ENCODE measurements at places on chromosomes 7 and 10.
A peak's percentile ranks its signal among the peaks of the same experiment; 100 is the strongest.

DNA sequence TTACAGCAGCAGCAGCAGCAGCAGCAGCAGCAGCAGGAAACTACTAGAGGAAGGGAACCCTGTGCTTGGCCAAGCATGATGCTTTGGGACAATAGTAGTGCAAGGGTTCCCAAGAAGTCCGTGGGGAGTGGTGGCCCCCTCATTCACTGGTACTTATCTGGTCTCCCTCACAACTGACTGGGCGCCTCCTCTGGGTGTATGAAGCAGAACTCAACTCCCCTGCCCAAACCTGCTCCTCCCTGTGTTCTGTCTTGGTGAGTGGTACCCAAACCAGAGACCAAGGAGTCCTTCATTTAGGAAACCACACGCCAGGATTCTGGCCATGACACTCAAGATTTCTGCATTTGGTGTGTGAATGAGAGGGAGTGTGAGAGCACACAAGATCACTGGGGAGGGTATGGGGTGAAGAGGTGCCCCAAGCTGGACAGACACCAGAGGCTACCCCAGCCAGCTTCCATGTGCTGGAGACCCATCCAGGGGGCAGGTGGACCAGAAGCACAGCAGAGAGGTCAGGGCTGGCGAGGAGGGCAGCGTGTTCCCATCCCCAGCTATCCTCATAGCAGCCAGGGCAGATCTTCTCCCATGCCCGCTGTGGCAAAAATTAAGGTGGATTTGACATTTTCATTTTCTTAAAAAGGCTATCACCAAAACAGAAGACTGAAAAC, 10.6 kb upstream of the ZNF777 start:
- DNase-seq, result no peak

GRCh38 chr7:39054731-39055130, 77.0 kb downstream of the POU6F2 start:
- peak; percentile 53 for DNase-seq

GRCh38 chr10:21675157-21675796, 141.2 kb downstream of the MLLT10 start:
- peak; percentile 19 for DNase-seq

DNA sequence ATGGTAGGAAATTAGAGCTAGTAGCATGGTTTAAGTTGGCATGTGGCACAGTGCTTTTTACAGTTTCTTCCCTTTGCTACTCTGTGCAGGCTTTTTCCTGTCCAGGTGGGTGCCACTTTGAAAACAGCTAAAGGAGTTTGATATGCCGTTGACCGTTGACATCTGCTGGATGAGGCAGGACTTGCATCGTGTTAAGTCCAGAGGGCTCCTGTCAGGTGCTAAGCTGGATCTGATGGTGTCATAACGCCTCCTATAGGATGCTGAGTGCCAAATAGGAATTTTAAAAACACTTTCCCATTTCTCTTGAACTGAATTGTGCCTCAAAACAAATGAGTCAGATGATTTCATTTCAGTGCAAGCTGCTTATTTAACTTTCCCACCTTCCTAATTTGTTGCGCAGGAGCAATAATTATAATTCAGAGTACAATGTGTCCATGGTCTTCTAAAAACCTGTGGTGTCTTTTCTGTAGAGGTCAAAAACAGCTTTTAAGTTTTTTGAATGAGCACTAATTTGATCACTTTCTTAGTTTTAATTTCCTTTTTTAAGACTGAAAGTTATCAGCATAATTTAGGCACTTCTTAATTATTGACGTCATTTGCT, 178.3 kb downstream of the CDCA7L start:
- DNase-seq, result peak; percentile 91

GRCh38 chr10:79220307-79220706, 127.0 kb upstream of the PPIF start:
- no peak for DNase-seq

DNA sequence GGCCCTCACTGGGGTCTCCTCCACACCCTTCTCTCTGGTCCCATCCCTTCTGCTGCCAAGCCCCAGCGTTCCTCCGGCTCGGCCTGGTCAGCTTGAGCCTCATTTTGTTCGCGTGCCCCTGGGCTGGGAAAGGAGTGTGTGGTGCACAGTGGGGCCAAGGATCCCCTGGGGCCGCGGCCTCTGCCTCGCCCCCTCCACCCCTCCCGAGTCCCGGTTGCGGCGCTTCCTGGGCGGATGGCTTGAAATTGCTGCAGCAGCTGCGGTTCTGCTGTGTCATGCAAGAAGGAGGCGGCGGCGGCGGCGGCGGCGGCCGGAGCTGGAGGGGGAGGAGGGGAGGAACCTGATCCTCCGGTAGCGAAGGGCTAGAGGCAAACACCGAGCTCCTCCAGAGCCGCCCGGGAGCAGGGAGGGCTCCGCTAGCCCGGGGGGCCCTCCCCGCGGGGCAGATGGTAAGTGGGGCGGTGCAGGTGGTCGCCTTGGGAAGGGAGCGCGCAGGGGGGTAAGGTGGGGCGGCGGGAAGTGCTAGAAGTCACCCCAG, 217.8 kb upstream of the MKLN1 start:
- DNase-seq, result peak; percentile 95

DNA sequence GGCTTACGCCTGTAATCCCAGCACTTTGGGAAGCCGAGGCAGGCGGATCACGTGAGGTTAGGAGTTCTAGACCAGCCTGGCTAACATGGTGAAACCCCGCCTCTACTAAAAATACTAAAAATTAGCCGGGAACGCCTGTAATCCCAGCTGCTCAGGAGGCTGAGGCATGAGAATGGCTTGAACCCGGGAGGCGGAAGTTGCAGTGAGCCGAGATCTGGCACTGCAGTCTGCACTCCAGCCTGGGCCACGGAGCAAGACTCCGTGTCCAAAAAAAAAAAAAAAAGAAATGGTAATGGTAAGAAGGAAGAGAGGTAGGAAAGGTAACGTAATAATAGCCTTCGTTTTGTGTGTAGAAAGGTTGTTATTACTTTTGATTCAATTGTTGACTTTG, 1.2 kb downstream of the HSPA14 start:
- DNase-seq, result no peak

GRCh38 chr10:13448216-13448615, 80.6 kb downstream of the BEND7 start:
- peak; percentile 48 for DNase-seq

- no peak for DNase-seq
These were observed 692.5 kb downstream of the INHBA start for GRCh38 chr7:41010418-41010817.

DNA sequence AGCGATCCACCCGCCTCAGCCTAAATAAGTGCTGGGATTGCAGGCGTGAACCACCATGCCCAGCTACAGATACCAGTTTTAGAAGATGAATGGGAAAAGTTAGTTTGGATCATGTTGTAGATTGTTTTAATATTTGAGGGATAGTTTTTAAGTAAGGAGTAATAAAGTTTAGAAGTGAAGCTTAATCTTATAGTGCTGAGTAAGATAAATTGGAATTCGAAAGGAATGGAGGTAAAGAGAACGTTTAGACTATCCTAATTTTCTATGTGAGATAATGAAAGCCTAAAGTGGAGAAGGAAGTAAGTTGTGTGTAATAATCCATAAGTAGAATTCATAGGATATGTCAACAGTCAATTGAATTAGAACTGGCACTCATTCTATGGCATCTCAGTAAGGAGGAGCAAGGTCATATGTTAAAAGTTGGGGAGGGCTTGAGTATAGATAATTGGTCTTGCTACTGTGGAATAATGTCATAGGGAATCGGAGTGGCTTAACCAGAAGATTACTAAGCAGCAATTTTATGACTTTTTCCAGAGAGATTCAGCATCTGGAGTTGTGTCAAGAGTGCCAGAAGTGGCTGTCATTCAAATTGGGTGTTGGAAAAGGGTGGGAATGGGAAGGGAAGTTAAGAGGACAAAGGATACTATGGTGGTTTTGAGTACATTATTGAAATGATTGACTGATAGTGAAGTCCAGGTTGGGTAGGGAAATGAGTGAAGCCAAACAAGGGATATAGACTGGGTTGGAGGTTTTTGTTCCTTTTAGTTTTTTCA, 12.1 kb downstream of the TAX1BP1 start:
- no peak for DNase-seq

DNA sequence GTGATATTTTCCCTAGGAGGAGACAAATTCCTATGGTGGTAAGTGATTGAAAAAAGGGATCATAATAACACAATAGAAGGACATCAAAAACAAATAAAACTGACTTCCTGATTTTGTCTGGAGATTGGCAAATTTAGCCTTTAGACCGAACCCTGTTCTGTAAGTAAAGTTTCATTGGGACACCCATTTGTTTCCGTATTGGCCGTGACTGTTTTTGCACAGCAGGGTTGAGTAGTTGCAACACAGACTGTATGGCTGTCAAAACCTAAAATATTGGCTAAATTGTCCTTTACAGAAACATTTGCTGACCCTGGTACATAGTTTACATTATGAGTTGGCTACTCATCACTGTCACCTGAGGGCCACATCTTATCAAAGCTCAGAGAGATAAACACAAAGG, 168.6 kb downstream of the PRKCQ start:
- no peak for DNase-seq

- no peak for DNase-seq
These were observed 56.3 kb upstream of the ZEB1 start for GRCh38 chr10:31262672-31263071.

GRCh38 chr7:2760098-2760889, 72.3 kb downstream of the AMZ1 start:
- DNase-seq, result peak; percentile 64

DNA sequence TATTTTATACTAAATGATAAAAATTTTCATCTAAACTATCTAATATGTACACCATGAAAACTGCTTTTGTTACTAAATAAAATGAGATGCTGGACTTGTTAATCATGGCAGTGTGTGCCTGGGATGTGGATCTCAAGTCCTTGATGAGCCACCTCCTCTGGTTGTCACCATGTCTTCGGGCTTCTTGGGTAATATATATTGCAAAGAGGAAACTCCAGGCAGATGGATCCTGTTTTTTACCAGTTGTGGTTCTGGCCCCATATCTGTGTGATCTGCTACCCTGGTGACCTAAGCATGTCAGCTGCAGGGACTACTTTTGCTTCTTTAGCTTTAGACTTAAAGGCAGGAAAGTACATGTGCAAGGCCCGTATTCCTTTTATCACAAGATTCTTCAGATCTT, 46.2 kb downstream of the TMEM60 start:
- DNase-seq, result no peak

DNA sequence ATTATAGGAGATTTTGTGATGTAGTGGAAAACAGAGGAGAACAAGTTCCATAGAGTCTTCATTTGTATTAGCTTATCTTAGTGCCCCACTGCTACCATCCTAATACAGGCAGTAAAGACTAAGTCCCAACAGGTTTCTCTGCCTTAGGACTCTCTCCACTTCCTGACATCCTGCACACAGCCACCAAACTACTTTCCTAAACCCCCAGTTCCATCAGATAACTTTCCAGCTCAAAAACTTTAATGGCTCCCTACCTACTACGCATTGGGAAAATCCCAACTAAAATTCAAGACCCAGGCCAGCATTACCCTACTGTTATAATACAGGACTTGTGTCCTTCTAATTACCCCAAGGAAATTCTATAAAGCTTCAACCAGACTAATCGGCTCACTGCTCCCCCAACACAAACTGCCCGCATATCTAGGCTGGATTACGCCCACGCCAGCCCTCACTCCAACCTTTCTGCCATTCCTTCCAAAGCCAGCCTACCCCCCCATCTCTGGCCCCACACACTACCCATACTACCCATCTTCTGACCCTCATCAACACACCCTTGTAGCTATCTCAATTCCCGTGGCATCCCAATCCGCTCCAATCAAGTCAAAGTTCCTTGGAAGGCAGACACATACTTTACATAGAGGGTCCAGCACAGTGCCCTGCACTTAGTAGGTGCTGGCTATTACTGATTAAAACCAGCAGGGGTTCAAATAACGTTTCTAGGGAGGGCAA, 1.4 kb downstream of the IDE start:
- DNase-seq, result peak; percentile 18

DNA sequence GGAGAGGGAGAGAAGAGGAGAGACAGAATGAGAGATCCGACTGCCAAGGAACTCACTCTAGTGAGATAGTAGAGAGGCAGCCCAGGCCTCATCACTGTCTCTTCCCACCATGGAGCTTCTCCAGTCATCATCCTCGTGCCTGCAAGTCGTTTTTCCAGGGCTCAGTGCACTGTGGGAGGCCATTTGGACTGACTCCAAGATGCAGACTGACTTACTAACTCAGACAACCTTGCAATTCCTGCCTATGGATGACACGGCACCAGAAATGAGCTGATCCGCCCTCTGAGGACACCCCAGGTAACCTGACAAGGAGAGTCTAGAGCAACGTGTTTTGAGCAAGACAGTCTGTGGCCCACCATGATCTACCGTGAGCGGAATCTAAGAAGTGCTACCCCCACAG, 154.9 kb downstream of the GLI3 start:
- peak; percentile 87 for DNase-seq

GRCh38 chr10:79090134-79090803, 21.5 kb downstream of the ZMIZ1 start:
- DNase-seq, result peak; percentile 33

DNA sequence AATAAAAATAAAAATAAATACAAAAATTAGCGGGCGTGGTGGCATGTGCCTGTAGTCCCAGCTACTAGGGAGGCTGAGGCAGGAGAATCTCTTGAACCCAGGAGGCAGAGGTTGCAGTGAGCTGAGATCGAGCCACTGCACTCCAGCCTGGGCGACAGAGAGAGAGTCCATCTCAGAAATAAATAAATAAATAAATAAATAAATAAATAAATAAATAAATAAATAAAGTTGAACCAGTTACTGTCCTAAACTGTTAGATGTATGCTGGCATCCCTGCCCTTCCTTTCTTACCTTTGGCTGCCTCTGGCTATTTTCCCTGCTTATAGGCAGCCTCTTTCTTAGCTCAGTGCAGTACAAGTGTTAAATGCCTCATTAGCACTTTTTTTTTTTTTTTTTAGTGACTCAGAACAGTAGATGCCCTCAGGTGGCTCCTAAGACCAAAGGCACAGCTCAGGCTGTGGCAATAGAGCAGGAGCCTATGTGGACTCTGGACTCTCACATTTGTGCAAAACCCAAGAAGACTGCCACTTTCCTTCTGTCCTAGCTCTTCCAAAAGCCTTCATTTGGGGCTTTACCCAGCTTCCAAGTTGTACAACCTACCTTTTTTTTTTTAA, 30.6 kb upstream of the CABCOCO1 start:
- no peak for DNase-seq

GRCh38 chr7:149799397-149800168, 26.2 kb upstream of the ZNF467 start:
- peak; percentile 54 for DNase-seq

GRCh38 chr10:98077223-98077622, 46.8 kb upstream of the CRTAC1 start:
- no peak for DNase-seq

DNA sequence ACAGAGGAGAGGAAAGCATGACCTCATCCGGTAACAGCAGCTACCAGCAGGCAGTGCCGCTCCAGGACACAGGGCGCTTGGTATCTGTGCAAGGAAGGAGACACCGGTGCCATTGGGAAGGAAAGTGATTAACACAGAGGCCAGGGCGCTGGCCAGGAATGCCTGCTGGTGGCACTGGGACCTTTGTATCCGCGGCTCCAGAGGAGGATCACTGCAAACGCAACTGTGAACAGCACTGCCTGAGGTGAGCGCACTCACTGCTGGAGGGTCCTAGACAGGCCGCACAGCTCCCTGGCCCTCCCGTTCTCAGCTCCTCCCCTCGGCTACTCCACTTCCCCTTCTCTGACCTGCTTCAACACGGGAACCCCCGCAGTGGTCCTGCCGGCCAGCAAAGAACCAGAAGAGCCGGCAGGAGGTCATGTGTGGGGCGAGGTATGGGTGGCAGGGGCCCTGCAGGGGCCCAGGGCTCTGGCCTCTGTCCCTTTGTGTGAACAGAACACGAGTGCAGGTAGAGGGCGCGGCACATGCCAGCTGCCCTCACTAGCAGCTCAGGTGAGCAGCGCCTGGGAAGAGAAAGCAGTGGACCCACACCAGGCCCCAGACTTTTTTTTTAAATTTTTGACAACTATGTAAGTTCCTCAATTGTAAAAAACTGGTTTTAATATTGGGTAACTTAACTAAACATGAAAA, 107.6 kb downstream of the VIPR2 start:
- DNase-seq, result no peak

- no peak for DNase-seq
These were observed 63.9 kb upstream of the CHST15 start for GRCh38 chr10:124157271-124157681.

Measured in Daoy (cell line).